Ovary (tissue), 10 donors: ENCODE measurements at places on chromosomes 4 and X. TPM values are rescaled to one million over a fixed set of nuclear protein-coding genes. Genes with fewer than 3 reads are reported as not detected.

EDA2R gene
- total RNA-seq: 2.6 TPM

CNGA1 gene
- total RNA-seq: 0.10 TPM

SHISA3 gene
- not detected for total RNA-seq

SPARCL1 gene
- 295 TPM for total RNA-seq

AADAT gene
- total RNA-seq: 5.2 TPM

IL13RA2 gene
- total RNA-seq: not detected

PSAPL1 gene
- total RNA-seq: 0.34 TPM

- no peak overlapping the region for H3K27ac ChIP-seq
- no peaks in the 10 kb centered on the region for H3K4me1 ChIP-seq
- H3K36me3 ChIP-seq: no peaks in the 10 kb centered on the region
- H3K27me3 ChIP-seq: no peaks in the 10 kb centered on the region
Observed at GRCh38 chrX:154452823-154453222, 5.3 kb upstream of the PLXNA3 start.

GRCh38 chr4:1901127-1901526, 29.9 kb downstream of the NSD2 start:
- no peak overlapping the region for H3K4me3 ChIP-seq
- H3K36me3 ChIP-seq: no peaks in the 10 kb centered on the region
- H3K27ac ChIP-seq: no peak overlapping the region
- no peaks in the 10 kb centered on the region for H3K27me3 ChIP-seq

GRCh38 chr4:40373636-40374035, 38.5 kb downstream of the CHRNA9 start:
- DNase-seq: no peak
- no peaks in the 10 kb centered on the region for H3K27me3 ChIP-seq
- H3K4me3 ChIP-seq: no peak overlapping the region
- H3K4me1 ChIP-seq: no peaks in the 10 kb centered on the region
- no peaks in the 10 kb centered on the region for H3K36me3 ChIP-seq

DNA sequence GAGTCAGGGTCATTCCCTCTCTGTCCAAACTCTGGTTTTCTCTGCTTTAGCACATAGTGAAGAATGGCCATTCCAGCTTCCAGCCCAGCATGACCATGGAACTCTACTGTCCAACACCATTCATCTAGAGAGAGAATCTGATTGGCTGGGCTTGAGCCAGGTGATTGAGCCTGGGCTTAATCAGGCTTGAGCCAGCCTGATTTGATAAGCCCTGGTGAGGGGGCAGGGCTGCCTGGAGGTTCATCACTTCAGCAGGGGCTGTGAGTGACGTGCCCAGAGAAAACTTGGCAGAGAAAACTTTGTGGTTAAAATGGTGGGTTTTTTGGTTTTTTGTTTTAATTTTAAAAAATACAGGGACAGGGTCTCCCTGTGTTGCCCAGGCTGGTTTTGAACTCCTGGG, 62.5 kb downstream of the KIAA0232 start:
- H3K36me3 ChIP-seq: no peaks in the 10 kb centered on the region
- no peak overlapping the region for H3K4me3 ChIP-seq
- H3K4me1 ChIP-seq: peaks cover 4% of the 10 kb centered on the region
- no peaks in the 10 kb centered on the region for H3K27me3 ChIP-seq
- no peak for DNase-seq
- no peak overlapping the region for H3K27ac ChIP-seq
